HepG2 (cell line): ENCODE measurements at places on chromosomes 11 and 22. TPM values are rescaled to one million over a fixed set of nuclear protein-coding genes. Genes with fewer than 3 reads are reported as not detected.

- no peak overlapping the region for H3K27ac ChIP-seq
- no peak for DNase-seq
- no peaks in the 10 kb centered on the region for H3K36me3 ChIP-seq
- H3K4me1 ChIP-seq: no peaks in the 10 kb centered on the region
Observed at GRCh38 chr22:27571463-27572277, 229.9 kb downstream of the MN1 start.

- H3K36me3 ChIP-seq: peaks cover 9% of the 10 kb centered on the region
- no peak overlapping the region for H3K4me3 ChIP-seq
- no peaks in the 10 kb centered on the region for H3K4me1 ChIP-seq
- DNase-seq: no peak
- no peaks in the 10 kb centered on the region for H3K27me3 ChIP-seq
- no peak overlapping the region for H3K27ac ChIP-seq
Observed at GRCh38 chr11:73391665-73392064, 15.5 kb downstream of the RELT start.

- DNase-seq: peak; percentile 35
- H3K4me3 ChIP-seq: no peak overlapping the region
Observed at GRCh38 chr22:25362215-25362882, 142.9 kb downstream of the CRYBB2 start.

GRCh38 chr11:65696802-65697552, 15.1 kb upstream of the KAT5 start:
- peaks cover 2% of the 10 kb centered on the region for H3K27me3 ChIP-seq
- DNase-seq: no peak
- no peak overlapping the region for H3K27ac ChIP-seq
- H3K36me3 ChIP-seq: no peaks in the 10 kb centered on the region

GRCh38 chr11:122308226-122308625, 192.2 kb upstream of the BLID start:
- H3K27me3 ChIP-seq: no peaks in the 10 kb centered on the region
- no peaks in the 10 kb centered on the region for H3K4me1 ChIP-seq
- H3K36me3 ChIP-seq: no peaks in the 10 kb centered on the region

- no peak for DNase-seq
- H3K27ac ChIP-seq: no peak overlapping the region
- H3K4me1 ChIP-seq: no peaks in the 10 kb centered on the region
- no peak overlapping the region for H3K4me3 ChIP-seq
- H3K27me3 ChIP-seq: no peaks in the 10 kb centered on the region
- no peaks in the 10 kb centered on the region for H3K36me3 ChIP-seq
Observed at GRCh38 chr11:13349046-13349445, 71.5 kb downstream of the BMAL1 start.

DNA sequence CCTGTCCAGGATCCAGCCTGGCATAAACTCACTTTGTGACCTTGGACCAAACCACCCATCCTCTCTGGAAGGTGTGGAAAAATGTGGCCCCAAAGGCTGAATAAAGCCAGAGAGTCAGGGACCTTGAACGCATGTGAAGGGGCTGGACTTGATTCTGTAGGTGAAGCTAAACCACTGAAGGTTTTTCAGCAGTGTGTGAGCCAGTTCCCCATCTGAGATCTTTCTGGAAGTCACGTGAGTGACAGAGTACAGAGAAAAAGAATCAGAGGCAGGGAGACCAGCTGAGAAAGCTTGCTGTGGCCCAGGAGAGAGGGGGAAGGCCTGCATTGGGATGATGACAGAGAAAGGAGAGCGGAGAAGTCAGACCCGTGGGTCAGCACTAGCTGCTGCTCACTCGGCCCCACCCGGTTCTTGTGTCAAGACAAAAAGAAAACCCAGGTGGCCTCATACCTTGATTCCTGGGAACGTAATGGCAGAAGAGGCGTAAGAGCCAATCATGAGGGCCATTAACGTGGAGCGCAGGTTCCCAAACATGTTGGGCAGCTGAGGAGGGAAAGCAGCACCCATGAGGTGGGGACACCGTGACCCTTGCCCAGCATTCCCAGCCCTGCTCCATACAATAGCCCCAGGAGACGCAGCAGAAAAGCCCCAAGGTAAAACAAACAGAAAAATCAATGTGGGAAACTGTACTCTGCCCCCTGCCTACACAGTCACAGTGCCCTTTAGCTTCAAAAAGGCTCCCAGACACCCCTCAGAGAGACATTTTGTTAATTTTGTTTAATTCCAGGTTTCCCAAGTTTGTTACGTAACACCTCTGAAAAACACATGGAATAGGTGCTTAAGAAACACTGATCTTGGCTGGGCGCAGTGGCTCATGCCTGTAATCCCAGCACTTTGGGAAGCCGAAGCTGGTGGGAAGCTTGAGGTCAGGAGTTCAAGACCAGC, 17.9 kb downstream of the SLC43A1 start:
- H3K27me3 ChIP-seq: no peaks in the 10 kb centered on the region
- H3K36me3 ChIP-seq: peaks cover 21% of the 10 kb centered on the region
- peak; percentile 91 for DNase-seq
- 0 out of 2 replicates have a peak overlapping the region, but pooled peaks have one; percentile 13 for H3K4me3 ChIP-seq

Gene SLC7A4
- total RNA-seq: not detected in 2 replicates

Gene PIWIL4
- 0.15 TPM in 1 of 2 replicates, not detected in the other for total RNA-seq

Gene ENTHD1
- not detected in 2 replicates for total RNA-seq

Gene GNG3
- not detected in 2 replicates for total RNA-seq

Gene MEI1
- total RNA-seq: 0.53 and 0.75 TPM in 2 replicates

Gene RFPL1
- not detected in 2 replicates for total RNA-seq

Gene BIRC3
- total RNA-seq: 4.2 and 7.5 TPM in 2 replicates
